ENCODE measurements at places on chromosomes 5 and 9.

DNA sequence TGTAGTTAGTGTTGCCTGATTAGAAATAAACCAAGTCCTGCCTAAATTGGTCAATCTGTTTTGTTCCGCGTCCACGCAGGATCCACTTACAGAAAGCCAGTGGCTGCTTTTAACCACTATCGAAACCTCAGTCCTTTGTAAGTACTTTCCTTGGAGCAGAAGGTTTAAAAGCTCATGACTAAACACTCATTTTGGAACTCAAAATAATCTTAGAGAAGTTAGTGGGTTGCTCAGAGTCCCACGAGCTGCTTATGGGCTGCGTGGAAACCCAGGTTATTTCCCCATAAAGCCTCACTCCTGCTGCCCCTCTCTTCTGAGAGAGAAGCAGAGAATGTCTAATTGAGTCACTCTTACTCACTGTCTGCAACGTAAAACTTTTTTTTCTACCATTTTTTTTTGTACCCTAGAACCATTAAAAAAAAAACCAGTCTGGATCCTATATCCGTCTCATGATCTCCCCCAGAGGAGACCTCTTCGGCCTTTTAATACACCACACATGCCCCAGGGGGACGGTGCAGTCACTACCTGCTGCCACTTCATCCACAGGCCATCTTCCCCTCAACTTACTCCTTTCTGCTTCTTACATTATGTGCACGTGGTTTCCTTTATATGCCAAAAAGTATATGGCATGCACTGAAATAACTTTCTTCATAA, 7.6 kb downstream of the BASP1 start:
- DNase-seq = no peak

- DNase-seq = no peak
Observed at GRCh38 chr5:6393596-6394194, 15.3 kb upstream of the MED10 start.

DNA sequence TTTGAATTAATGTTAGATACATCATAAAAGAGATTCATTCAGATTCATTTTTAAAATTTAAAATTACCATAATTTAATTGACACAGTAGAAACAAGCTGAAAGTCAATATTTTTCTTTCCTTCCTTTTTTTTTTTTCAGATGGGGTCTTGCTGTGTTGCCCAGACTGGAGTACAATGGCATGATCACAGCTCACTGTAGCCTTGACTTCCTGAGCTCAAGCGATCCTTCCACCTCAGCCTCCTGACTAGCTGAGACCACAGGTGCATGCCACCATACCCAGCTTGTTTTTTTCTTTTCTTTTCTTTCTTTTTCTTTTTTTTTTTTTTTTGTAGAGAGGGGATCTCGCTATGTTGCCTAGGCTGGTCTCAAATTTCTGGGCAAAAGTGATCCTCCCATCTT, 131.6 kb upstream of the TBCA start:
- no peak for DNase-seq

DNA sequence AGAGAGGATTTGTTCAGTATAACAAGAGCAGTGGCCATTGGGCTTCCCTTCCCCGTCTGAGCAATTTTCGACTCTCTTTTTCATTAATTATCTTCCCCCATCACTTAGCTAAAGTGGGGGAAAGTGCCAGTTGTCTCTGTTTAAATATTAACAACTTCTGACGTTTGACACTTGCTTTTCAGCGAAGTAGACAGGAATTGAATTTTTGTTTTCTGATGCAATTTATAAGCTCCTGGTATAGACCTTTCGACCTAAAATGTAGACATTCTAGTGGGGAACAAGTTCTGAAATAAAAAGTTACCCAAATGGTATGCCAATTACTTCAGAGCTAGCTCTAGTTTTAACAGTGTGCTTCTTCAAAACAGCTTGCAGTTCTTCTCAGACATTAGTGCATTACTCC, 100.6 kb downstream of the ITGA1 start:
- DNase-seq = no peak

- DNase-seq = no peak
Observed at GRCh38 chr5:93576994-93577853, 3.8 kb downstream of the NR2F1-AS1 start.

DNA sequence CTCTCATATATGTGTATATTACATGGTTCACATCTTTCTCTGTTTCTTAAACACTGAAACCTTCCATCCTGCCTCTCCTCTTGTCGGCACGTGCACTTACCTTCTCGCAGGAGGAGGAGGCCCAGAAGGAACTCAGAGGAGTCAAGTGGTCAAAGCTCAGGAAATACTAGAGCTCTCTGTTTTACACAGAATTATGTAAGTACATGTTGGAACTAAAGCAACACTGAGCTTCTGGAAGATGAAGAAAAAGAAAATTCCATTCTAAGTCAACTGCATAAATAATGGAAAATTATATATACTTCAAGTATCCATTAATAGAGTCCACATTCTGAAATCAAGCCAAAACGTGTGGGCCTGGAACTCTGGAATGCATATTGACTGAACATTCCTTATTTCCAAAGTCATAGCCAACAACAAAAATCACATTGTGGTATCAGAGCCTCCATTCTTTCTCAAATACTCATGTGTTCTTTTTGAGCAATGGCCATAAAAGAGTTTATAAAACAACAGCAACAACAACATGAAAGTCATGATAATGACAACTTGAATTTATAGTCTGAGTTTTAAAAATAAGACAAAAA, 121.5 kb upstream of the RAI14 start:
- no peak for DNase-seq

- DNase-seq = no peak
Observed at GRCh38 chr9:126684345-126684744, 70.6 kb downstream of the LMX1B start.

- DNase-seq = no peak
Observed at GRCh38 chr5:76718381-76718832, 2.5 kb downstream of the F2R start.

- DNase-seq = no peak
Observed at GRCh38 chr9:128863647-128864046, 18.1 kb downstream of the KYAT1 start.

DNA sequence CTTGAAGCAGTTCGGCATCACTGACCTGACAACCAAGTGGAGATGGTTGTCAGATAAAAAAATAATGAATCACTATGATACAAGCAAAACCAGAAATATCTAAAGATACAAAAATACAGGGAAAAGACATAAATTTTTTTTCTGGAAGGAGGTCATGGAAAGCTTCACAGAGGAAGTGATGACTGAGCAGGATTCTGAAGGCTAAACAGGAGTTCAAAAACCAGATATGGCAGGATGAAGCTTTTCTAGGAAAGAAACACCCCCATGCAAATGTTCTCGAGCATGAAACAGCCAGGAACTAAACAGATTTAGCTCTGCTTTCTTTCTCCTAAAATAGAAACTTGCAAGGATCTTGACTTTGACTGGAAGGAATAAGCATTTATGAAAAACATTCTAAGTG, 60.7 kb upstream of the IFNE start:
- no peak for DNase-seq

GRCh38 chr5:40093550-40093949, 586.2 kb upstream of the PTGER4 start:
- DNase-seq = no peak

- no peak for DNase-seq
Observed at GRCh38 chr5:107056278-107056677, 614.5 kb downstream of the EFNA5 start.

GRCh38 chr9:133950629-133951111, 41.5 kb downstream of the VAV2 start:
- no peak for DNase-seq

GRCh38 chr5:158435161-158435616, 576.2 kb upstream of the CLINT1 start:
- DNase-seq = no peak

- no peak for DNase-seq
Observed at GRCh38 chr9:18405240-18405639, 68.7 kb upstream of the ADAMTSL1 start.

All from NCI-H187 treated with DMSO at 0.1 percent for 48 hours (cell line).